ENCODE measurements at places on chromosomes 13 and 19.

DNA sequence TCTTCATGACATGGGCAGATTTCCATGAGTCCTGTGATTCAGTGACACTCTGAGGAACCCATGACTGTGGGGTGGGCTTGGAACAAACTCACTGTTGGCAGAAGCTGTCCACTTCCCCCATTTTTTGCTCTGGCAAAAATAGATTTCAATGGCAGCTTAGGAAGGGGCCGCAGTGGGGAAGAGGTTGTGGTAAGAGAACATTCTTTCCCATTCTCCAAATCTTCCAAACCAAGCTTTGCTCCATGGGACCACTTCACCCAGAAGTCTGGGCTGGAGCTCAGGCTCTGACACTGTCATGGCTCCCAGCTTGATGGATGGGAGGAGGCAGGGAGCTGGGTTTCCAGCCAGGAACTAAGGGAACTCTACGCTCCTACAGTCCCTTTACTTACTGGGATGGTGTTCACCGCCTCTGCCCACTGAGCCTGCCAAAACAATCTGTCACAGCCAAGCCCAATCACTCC is 24.9 kb upstream of the MEDAG start:
- DNase-seq, result no peak

DNA sequence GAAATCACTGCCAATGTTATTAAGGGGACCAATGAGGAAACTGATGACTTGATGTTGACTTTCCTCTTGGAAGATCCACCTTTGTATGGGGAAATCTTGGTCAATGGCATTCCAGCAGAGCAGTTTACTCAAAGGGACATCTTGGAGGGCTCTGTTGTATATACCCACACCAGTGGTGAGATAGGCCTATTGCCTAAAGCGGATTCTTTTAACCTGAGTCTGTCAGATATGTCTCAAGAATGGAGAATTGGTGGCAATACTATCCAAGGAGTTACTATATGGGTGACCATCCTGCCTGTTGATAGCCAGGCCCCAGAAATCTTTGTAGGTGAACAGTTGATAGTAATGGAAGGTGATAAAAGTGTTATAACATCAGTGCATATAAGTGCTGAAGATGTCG is 3.4 kb downstream of the FREM2 start:
- no peak for DNase-seq

DNA sequence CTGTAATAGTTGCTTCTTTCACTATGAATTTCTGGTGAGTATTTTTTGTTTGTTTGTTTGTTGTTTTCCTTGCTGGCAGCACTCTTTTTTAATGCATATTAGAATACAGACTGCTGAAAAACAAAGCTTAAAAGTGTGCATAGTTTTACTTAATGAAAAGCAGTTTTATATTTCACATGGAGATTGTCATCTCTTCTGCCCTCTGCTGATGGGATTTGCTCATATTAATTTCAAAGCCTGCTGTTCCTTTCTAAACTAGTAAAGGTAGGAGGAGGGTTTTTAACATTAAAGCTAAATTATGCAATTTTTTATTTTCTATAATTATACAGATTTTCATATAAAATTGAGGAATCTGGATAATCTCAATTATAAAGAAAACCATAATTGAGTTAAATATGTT is 692.6 kb upstream of the SLITRK1 start:
- DNase-seq, result no peak

- DNase-seq, result no peak
Measured at GRCh38 chr19:18764591-18765051, 26.5 kb downstream of the COMP start.

GRCh38 chr19:46134527-46134926 is 10.0 kb upstream of the IGFL3 start:
- no peak for DNase-seq

- no peak for DNase-seq
Measured at GRCh38 chr19:347946-348861, 3.6 kb upstream of the MIER2 start.

DNA sequence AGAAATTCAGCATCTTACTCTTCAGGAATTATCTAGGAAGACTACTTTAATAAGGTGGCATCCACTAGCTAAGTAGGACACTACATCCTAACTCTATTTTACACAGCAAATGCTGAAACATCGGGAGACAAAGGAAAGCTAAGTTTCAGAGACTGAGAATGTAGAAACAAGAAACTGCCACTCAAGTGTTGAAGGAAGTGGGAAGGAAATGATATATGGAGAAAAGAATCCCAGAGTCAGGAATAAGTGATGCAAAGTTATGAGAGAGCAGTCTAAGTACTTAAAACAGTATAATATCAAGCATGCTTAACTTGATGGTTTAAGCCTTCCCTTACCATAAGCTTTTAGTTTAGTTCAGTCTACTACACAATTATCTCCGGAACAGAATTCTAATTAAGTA is 52.4 kb downstream of the RBM26 start:
- no peak for DNase-seq

- no peak for DNase-seq
Measured at GRCh38 chr19:55452749-55453346, 8.6 kb downstream of the ISOC2 start.

GRCh38 chr13:48648446-48648845 is 5.3 kb upstream of the CYSLTR2 start:
- DNase-seq, result no peak

DNA sequence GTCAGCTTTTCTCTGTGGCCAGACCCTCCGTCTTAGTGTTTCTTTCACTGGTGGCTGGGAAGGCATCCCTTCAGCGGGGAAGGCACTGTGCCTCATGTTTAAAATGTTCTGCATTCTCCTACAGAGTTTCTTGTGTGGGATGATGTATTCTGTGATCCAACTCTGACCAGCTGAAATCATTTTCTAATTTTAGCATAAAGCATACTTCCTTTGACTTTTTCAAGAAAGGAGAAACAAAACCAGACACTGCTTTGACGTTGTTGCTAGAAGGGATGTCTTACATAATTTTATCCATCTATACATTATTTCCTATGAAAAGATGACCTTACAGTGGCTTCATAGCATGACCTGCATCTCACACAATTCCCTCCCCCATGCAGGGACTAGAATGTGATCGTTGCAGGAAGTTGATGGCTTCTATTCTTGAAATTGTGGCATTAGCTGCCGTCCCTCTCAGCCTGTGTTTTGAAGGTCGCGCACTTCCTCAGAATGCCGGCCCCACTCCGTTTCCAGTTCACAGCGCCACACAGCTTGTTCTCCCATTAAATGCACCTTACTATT is 38.6 kb upstream of the TEX29 start:
- no peak for DNase-seq

DNA sequence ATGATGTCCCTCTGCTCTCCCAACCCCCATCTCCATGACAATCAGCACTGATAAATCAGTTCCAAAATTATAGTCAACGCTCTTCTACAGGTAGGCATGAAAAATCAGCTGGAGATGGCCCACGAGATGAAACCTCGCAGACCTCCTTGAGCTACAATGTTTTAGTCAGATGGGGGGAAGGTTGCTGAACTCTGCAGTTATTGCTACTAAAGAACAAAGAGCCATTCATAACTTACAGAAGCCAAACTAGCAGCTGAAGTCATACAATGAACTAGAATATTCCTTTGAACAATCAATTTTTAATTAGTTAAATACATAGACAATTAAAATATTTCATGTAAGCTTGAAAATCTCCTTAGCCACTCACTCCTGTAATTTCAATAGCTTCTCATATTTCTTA is 179.2 kb downstream of the NHLRC3 start:
- no peak for DNase-seq

- DNase-seq, result no peak
Measured at GRCh38 chr13:79932556-79932955, 408.4 kb downstream of the SPRY2 start.

- DNase-seq, result no peak
Measured at GRCh38 chr19:35106291-35106583, 9.4 kb upstream of the FXYD3 start.

Measured in activated T-helper 1 cell treated with Interleukin-2 at 50 U/mL for 16 hours (primary cell).